ENCODE measurements at places on chromosomes 5 and 9. TPM values are rescaled to one million over a fixed set of nuclear protein-coding genes. Genes with fewer than 3 reads are reported as not detected.

TDRD7 gene
- total RNA-seq = 14.3 TPM

FCN2 gene
- not detected for total RNA-seq

TEK gene
- total RNA-seq = 79.5 TPM

NPR3 gene
- 0.05 TPM for total RNA-seq

PCDHGB4 gene
- 4.2 TPM for total RNA-seq

RETREG1 gene
- total RNA-seq = not detected

PLCXD3 gene
- 0.27 TPM for total RNA-seq

ABCA1 gene
- total RNA-seq = 5.6 TPM

IL7R gene
- 3.8 TPM for total RNA-seq

OBP2B gene
- total RNA-seq = not detected

RCL1 gene
- total RNA-seq = 13.9 TPM

LCN1 gene
- not detected for total RNA-seq

GNG10 gene
- 101 TPM for total RNA-seq

MZB1 gene
- not detected for total RNA-seq

CARTPT gene
- total RNA-seq = not detected

LECT2 gene
- total RNA-seq = not detected

MIGA2 gene
- 11.9 TPM for total RNA-seq

TUBB4B gene
- total RNA-seq = 1,008 TPM

ADAMTS16 gene
- total RNA-seq = not detected

TAF11L14 gene
- total RNA-seq = not detected

ISOC1 gene
- total RNA-seq = 21.1 TPM

APBB3 gene
- 4.9 TPM for total RNA-seq

PCDH12 gene
- total RNA-seq = 17.1 TPM

PTPDC1 gene
- total RNA-seq = 5.1 TPM

C7 gene
- not detected for total RNA-seq

CDO1 gene
- 0.15 TPM for total RNA-seq

AMACR gene
- 8.0 TPM for total RNA-seq

SH3TC2 gene
- total RNA-seq = 4.6 TPM

TLX3 gene
- total RNA-seq = not detected

SLC28A3 gene
- total RNA-seq = 0.05 TPM

PCDHA5 gene
- not detected for total RNA-seq

FOXD4L5 gene
- not detected for total RNA-seq

SLC25A2 gene
- 0.15 TPM for total RNA-seq

CDK5RAP2 gene
- total RNA-seq = 24.7 TPM

SPATA31E1 gene
- not detected for total RNA-seq

SPATA31D4 gene
- total RNA-seq = not detected

TPRN gene
- total RNA-seq = 6.9 TPM

SPINK13 gene
- not detected for total RNA-seq

PCDHGC5 gene
- 0.20 TPM for total RNA-seq

HAND1 gene
- total RNA-seq = not detected

PCDHGA5 gene
- total RNA-seq = 0.53 TPM

CHSY3 gene
- 1.2 TPM for total RNA-seq

FST gene
- total RNA-seq = 13.3 TPM

CORO2A gene
- 0.84 TPM for total RNA-seq

ATG12 gene
- total RNA-seq = 51.0 TPM

PPP2R2B gene
- total RNA-seq = 0.27 TPM

CATSPER3 gene
- total RNA-seq = not detected

CYLC2 gene
- total RNA-seq = not detected

SVEP1 gene
- total RNA-seq = not detected

ACTBL2 gene
- not detected for total RNA-seq

FRMPD1 gene
- not detected for total RNA-seq

BTNL3 gene
- not detected for total RNA-seq

MEGF10 gene
- total RNA-seq = 0.15 TPM

MAMDC4 gene
- 1.9 TPM for total RNA-seq

BARHL1 gene
- total RNA-seq = not detected

MARCHF11 gene
- total RNA-seq = not detected

Data from mammary microvascular endothelial cell (primary cell).